ENCODE measurements at places on chromosomes 12 and 14.

DNA sequence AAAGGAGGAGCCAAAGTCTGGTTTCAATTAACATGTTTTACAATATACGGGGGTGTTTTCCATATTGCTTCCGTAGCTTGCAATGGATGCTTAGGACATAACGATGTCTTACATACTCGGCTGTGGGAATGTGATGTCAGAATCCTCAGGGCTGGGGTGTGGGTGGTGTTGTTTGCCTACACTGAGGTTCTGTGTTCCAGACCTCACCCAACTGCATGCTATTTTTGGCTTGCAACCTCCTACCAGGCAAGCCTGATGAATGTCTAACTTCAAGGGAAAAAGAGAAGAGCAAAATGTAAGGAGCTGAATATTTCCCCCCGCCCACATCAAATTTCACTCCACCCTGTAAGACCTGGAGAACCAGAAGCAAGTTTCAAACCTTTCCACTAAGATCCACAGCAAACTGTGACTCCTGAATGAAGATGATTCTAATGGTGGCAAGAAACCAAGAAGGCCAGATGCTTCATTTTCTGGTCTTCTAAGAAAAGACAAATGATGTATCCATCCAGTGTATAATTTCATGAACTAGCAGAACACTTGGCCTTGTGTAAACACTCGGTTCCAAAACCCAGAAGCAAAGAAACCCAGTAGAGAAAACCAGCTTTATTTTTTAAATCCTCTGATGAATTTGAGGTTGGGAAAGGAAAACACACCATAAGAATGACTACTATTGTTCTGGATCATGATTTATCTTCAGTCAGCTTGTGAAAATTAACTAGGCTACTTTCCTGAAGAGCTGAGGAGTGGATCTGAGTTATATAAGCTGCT is 227.9 kb downstream of the DACT1 start:
- DNase-seq: no peak

DNA sequence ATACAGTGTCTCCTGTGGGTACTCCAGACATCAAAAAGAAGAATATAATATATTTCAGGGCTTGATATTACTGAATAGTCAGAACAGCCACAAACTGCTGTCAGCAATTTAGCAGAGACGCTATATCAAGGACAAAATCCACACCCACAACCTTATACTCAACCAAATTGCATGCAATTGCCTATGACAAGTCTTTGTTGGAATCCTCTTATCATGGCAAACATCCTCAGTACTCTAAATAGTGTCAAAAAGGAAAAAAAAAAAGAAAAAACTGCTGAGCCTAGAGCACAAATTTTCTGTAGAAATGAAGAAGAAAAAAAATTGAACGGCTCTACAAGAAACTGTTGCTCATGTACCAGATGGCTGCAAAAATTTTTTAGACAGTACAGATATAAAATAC is 485.7 kb downstream of the TMTC2 start:
- no peak for DNase-seq

GRCh38 chr14:57747036-57747435 is 118.9 kb downstream of the SLC35F4 start:
- no peak for DNase-seq

DNA sequence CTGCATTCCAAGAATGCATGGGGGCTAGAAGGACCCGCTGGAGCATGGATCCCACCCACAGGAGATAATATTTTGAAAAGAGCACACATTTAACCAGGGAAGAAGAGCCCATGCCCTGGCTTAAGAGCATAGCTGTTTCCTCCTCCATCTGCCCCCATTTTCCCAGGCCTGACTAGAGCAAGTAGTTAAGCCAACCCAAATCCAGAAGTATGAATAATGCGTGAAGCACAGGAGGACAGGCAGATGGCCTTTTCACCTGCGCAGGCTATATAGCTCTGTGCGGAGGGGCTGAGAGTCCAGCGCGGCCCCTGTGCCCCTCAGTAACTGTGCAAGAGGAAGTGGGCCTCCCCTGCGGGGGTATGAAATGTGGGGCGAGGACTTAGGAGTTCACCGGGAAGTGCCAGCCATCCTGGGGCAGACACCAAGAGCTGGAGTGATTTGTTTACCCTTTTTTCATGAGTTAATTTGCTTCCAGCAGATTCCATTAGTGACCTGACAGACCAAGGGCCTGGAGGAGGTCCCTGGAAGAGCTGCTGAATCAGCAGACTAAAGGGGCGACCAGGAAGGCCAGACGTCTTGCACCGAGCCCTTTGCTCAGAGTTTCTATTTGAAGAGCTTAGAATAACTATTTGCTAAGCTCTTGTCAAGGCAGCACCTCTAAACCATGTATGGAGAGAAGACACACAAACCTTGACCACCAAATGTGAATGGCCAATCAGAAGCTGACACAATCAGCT is 37.2 kb downstream of the DPF3 start:
- no peak for DNase-seq

DNA sequence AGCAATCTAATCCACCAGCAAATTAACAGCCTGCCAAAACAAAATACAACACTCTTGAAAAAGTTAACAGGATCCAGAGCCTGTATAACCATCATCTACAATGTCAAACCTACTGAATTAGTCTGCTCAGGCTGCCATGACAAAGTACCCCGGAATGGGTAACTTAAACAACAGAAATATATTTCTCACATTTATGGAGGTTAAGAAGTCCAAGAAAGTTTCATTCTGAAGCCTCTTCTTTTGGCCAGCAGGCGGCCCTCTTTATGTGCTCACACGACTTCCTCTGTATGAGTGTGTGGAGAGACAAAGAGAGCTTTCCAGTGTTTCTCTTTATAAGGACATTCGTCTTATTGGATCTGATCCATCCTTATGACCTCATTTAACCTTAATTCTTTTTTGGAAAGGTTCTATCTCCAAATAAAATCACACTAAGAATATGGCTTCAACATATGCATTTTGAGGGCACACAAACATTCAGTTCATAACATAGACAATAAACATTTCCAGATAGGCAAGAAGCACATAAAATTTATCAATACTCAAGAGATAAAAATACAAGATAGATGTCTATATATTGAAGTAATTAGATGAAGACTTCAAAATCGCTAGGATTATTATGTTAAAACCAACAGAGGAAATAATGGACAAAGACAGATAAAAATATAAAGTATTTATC is 5.9 kb upstream of the RERG start:
- no peak for DNase-seq

- DNase-seq: no peak
Observed at GRCh38 chr12:94525951-94526350, 66.3 kb upstream of the CEP83 start.

GRCh38 chr12:65668981-65669695 is 155.1 kb upstream of the HMGA2 start:
- DNase-seq: no peak

- no peak for DNase-seq
Observed at GRCh38 chr12:111937429-111937828, 75.5 kb downstream of the TMEM116 start.

Data from left kidney (tissue), 8 donors.